Activated CD8-positive, alpha-beta T cell treated with anti-CD3 and anti-CD28 coated beads, Interleukin-2, amount 10 ng/mL, durations not matched to agents 7 days and 5 days (primary cell): ENCODE measurements at places on chromosomes 1 and 21. TPM values are rescaled to one million over a fixed set of nuclear protein-coding genes. Genes with fewer than 3 reads are reported as not detected.

DNA sequence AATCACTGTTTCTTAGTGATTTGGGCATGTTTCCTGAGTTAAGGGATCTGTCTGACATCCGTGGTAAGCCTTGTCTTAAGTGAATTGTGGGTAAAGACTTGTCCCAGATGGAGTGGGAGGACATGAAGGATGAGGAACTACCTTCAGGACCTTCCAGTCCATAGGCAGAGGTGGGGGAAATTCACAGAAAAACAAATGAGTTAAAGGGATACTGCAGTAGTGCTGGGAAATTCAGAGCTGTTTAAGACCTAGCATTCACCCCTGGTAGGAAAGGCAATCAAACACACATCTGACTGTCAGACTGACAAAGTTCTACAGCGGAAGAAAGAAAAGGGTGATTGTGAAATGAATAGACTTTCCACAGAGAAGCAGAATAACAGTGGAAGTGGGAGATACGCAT lies 3.0 kb downstream of the GNAT2 start:
- no peak overlapping the region for H3K27ac ChIP-seq
- H3K4me3 ChIP-seq: no peak overlapping the region
- H3K27me3 ChIP-seq: peaks cover 3% of the 10 kb centered on the region

SASS6 gene
- 17.7 TPM for total RNA-seq

- H3K27ac ChIP-seq: no peak overlapping the region
- peaks cover 11% of the 10 kb centered on the region for H3K27me3 ChIP-seq
- no peaks in the 10 kb centered on the region for H3K36me3 ChIP-seq
- DNase-seq: no peak
Measured at GRCh38 chr1:67791261-67791660, 42.0 kb downstream of the GNG12 start.

DNA sequence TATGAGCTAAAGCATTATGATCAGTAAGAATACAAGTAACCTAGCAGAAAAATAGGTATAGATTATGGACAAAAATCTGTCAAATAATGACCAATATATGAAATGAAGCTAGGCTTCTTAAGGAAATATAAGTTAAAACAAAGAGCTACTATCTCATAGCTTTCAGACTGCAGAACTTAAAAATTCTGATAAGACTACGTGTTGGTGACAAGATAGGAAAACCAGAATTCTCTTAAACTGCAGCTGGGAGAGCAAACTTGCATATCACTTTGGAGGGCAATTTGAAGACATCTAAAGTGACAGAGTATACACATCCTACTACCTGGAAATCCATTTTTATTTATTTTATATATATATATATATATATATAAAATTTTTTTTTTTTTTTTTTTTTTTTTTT lies 65.5 kb downstream of the LTN1 start:
- peaks cover 46% of the 10 kb centered on the region for H3K36me3 ChIP-seq
- no peak for DNase-seq
- no peaks in the 10 kb centered on the region for H3K27me3 ChIP-seq

DNA sequence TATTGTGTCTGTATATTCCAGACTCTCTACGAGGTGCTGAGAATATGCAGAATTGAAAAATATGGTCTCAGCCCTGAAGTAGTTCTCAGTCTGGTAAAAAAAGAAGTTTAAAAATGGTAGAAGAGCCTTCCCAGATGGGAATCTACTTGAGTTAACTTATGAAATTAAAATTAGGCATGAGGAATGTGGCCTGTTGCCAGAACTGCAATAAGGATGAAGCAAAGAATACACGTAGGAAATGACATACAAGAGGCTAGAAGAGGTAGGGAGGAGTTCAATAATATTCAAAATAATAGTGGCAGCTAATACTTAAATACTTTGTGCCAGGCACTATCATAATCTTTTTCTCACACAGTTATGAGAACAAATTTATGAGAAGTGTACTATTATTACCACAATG lies 6.3 kb downstream of the ASPM start:
- no peak for DNase-seq
- no peak overlapping the region for H3K4me3 ChIP-seq

DNA sequence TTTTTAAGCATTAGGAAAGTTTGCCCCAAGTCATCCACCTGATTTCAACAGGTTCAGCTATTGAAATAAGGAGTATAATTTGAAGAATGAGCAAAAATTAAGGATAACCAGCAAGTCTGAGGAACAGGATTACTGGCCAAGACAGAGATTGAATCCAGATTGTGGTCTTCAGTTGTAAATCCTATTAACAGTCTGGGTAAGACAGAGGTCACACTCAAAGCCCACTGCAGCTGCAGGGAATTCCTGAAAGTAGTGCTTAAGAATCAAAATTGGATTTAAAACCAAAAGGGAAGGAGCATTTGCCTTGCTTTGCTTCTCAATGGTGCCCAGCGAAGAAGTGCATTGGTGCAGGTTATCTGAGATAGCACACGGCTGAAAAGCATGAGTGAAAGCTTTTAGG lies 6.4 kb upstream of the LORICRIN start:
- no peaks in the 10 kb centered on the region for H3K36me3 ChIP-seq
- H3K4me3 ChIP-seq: no peak overlapping the region
- H3K27ac ChIP-seq: no peak overlapping the region
- H3K4me1 ChIP-seq: no peaks in the 10 kb centered on the region
- peaks cover 15% of the 10 kb centered on the region for H3K27me3 ChIP-seq
- no peak for DNase-seq

TMEM222 gene
- total RNA-seq: 35.2 TPM

HSD3B1 gene
- not detected for total RNA-seq

CR1L gene
- total RNA-seq: not detected

DNA sequence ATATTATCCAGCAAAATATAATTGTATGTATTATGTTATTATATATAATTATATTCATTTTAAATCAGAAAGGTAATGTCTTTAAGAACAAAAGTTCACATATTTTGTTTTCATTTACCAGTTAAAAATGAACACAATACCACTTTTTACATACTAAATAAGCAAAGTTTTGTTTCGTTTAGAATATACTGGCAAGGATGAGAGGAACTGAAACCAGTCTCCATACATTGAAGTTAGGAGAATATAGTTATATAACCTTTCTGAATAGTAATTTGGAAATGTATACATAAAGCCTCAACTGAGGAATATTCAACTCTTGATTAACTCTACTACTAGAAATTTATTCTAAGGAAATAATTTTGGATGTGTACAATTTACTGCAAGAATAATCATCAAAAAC lies 110.5 kb downstream of the ZNF644 start:
- no peaks in the 10 kb centered on the region for H3K27me3 ChIP-seq
- H3K4me3 ChIP-seq: no peak overlapping the region
- H3K36me3 ChIP-seq: peaks cover 20% of the 10 kb centered on the region
- H3K4me1 ChIP-seq: no peaks in the 10 kb centered on the region
- no peak for DNase-seq

DNA sequence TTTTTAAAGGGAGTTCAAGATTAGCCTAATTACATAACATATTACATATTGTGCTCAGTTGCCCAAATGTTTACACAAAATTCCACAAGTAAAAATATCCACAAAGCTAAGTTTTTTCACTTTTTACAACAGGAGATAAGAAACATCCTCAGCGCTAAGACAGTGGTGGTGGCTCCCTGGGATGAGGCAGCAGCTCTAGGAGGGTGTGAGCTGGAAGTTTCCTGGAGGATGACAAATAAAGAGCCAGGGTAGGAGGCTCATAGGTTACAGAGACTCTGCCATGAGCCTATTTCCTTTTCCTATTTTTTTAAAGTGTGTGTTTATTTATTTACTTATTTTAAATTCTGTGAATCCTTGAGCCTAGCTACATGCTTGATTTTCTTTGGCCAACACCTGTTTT lies 91.7 kb downstream of the COL24A1 start:
- no peaks in the 10 kb centered on the region for H3K4me1 ChIP-seq
- no peak overlapping the region for H3K27ac ChIP-seq
- no peaks in the 10 kb centered on the region for H3K27me3 ChIP-seq
- no peak overlapping the region for H3K4me3 ChIP-seq
- DNase-seq: no peak
- H3K36me3 ChIP-seq: no peaks in the 10 kb centered on the region

GRCh38 chr21:21387916-21388315 lies 389.7 kb downstream of the NCAM2 start:
- no peak overlapping the region for H3K4me3 ChIP-seq
- H3K27ac ChIP-seq: no peak overlapping the region
- no peak for DNase-seq
- no peaks in the 10 kb centered on the region for H3K4me1 ChIP-seq

GRCh38 chr1:5571438-5571837 lies 420.8 kb downstream of the NPHP4 start:
- H3K36me3 ChIP-seq: no peaks in the 10 kb centered on the region
- H3K27ac ChIP-seq: no peak overlapping the region
- no peak overlapping the region for H3K4me3 ChIP-seq

- DNase-seq: no peak
- H3K4me3 ChIP-seq: no peak overlapping the region
- no peak overlapping the region for H3K27ac ChIP-seq
- H3K27me3 ChIP-seq: peaks cover 5% of the 10 kb centered on the region
- no peaks in the 10 kb centered on the region for H3K4me1 ChIP-seq
- H3K36me3 ChIP-seq: no peaks in the 10 kb centered on the region
Measured at GRCh38 chr21:36668713-36669112, 30.2 kb upstream of the SIM2 start.
